ENCODE measurements at places on chromosomes 5 and 9. TPM values are rescaled to one million over a fixed set of nuclear protein-coding genes. Genes with fewer than 3 reads are reported as not detected.

Gene ARL14EPL
- not detected for total RNA-seq

Gene LCN15
- total RNA-seq, result not detected

Gene GABRA6
- not detected for total RNA-seq

Gene STK10
- 29.3 TPM for total RNA-seq

Gene FSTL4
- total RNA-seq, result not detected

Gene IFNA6
- not detected for total RNA-seq

Data from regular cardiac myocyte (primary cell).